ENCODE measurements at places on chromosomes 11 and 22.

DNA sequence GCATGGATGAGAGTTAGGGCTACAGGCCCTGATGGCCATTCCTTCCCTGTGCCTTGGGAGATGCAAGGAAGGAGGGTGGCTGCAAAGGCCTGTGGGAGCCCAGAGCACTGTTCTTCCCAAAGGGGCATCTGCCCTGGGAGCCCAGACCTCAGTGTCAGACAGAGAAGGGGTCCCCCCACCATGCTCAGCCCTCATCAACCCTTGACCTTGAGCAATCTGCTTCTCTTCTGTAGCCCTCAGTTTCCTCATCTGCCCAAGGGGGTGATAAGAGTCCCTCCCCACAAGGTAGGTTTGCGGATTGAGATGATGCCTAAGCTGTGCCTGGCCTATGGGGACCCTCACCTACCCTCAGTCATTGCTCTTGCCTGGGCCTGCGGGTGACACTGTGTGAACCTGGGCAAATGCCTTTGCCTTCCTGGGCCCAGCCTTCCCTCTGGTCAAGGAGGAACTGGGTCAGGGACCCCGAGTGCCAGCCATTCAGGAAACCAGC lies 47.5 kb downstream of the IGLL5 start:
- DNase-seq, result no peak

DNA sequence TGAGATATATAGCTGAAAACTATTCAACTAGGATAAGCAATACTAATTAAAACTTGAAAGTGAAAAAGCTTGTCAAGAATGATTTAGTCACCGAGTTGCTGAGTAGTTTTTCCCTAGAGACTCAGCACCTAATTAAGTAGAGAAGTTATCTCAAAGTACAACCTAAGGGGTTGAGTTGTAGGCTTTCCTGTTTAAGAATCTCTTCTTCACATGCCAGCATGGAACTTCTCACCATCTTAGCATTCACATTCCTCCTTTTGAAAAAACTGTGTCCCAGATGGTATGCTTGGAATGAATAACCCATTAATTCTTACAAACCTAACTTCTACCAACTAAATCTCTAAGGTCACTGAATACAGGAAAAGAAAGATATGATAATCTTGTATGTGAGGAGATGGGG lies 303.3 kb upstream of the ZC3H12C start:
- DNase-seq, result no peak

DNA sequence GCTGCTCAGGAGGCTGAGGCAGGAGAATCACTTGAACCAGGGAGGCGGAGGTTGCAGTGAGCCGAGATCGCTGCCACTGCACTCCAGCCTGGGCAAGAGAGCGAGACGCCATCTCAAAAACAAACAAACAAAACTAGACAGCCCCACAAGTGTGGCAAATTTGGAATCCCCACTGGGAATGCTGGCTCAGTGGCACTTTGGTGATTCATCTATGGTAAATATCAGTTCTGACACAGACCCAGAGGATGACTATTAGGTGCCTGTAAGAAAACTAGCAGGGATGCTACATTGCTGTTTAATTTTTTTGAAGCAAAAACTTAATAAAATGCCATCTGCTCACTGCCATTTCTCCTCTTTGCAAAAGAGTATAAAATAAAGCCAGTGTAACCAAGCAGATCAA lies 107.9 kb downstream of the NAT10 start:
- DNase-seq, result no peak

GRCh38 chr11:88421530-88421929 lies 84.0 kb upstream of the CTSC start:
- peak; percentile 10 for DNase-seq

DNA sequence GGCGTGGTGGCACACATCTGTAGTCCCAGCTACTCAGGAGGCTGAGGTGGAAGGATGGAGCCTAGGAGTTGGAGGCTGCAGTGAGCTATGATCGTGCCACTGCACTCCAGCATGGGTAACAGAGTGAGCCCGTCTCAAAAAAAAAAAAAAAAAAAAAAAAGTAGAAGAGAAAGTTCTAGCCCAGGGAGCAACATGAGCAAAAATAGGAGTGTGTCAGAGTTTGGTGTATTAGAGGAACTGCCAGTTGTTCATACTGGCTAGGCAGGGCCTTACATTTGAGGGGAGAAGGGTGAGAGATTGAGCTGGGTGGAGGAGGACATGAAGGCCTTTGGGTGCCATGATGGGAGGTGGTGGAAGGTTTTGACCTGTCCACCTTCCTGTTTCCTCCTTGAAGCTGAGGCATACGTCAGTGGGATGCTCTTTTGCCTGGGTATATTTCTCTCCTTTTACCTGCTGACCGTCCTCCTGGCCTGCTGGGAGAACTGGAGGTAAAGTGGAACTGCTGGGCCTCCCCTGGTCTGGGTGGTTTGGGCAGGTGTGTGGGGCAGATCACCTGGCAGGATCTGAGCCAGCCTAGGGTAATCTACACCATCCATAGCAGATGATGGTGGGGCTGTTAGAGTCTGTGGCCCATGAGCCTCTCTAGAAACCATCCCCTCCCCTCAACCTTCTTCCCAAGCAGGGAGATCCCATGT lies 7.3 kb downstream of the SIDT2 start:
- DNase-seq, result peak; percentile 40

GRCh38 chr11:95373241-95373640 lies 142.2 kb upstream of the SESN3 start:
- DNase-seq, result no peak

DNA sequence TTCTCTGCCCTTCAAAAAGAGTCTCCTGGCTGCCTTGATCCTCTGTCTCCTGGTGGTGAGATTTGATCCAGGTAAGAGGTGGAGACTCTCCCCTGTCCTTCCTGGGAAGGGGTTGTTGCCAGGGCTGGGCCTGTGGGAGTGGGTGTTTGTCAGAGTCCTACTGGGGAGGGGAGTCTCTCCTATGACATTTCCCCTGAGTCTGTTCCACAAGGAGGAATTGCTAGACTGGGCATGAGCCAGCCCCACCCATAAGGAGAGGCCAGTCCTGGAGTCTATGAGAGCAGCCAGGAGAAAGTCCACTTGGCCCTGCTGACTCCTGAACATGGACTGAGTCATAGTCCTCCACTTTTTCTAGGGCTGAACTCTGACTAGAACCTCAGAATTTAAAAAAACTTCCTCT lies 7.4 kb downstream of the PEX26 start:
- DNase-seq, result no peak

DNA sequence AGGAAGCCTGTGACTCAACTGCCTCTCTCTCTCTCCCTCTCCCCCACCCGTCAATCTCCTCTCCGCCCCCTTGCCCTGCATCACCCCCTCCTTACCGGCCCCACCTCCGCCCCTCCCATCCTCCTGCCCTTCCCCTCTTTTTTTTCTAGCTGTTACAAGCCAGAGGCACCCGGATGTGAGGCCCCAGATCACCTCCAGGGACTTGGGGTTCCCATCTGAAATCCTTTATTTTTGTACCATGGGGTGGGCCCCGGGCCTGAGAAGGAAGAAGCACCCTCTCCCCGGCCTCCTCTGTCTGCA lies 10.8 kb downstream of the KCTD17 start:
- no peak for DNase-seq

- no peak for DNase-seq
Measured at GRCh38 chr11:30206249-30206996, 24.4 kb upstream of the FSHB start.

- DNase-seq, result no peak
Measured at GRCh38 chr22:38148245-38148644, 33.4 kb downstream of the PLA2G6 start.

- peak; percentile 57 for DNase-seq
Measured at GRCh38 chr11:10295064-10295901, 1.3 kb upstream of the SBF2 start.

- no peak for DNase-seq
Measured at GRCh38 chr11:111476366-111476765, 35.8 kb downstream of the BTG4 start.

Measured in common myeloid progenitor, CD34-positive (primary cell).